Upper lobe of right lung (tissue), 1 donor: ENCODE measurements at places on chromosomes 2 and 18. TPM values are rescaled to one million over a fixed set of nuclear protein-coding genes. Genes with fewer than 3 reads are reported as not detected.

DNA sequence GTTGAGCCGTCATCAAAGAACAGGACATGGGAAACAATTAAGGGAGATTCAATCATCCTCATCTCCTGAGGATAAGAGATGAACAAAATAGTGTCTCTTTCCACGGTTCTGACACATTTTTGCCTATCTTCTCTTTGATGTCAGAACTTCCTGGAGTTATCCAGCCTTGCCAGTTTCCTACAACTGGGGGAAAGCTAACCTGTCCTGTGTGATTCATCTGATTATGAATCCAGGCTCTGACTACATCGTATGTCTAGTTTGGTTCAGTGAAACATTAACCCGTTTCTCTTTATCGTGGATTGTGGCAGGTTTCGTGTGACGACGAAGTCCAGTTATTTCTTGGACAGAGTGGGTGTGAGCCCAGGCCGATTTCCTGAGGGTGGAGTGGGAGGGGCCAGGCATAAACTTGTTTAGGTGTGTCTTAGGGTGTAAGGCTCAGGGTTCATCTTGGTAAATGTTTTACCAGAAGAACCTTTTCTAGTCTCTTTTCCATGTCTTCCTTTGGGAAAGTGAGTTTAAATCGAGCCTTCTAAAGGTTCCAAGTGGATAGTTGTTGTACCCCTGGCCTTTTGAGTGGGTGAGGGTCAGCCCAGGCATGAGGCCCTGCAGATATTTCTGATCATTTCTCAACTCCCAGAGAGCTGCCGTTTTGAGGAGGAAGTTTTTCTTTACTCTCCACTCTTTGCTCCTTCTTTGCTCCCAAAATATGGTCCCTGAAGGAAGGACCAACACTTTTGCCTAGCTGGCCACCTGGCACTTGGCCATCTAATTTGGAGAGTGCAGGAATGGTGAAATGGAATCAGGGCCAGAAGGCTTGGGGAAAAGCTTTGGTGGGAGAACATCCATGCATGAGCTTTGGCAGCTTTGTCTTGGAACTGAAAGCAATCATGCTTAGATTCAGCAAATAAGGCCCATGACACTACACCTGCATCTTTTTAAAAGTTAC is 50.4 kb upstream of the FZD5 start:
- DNase-seq: no peak
- H3K27ac ChIP-seq: no peak overlapping the region
- H3K4me1 ChIP-seq: no peaks in the 10 kb centered on the region
- H3K4me3 ChIP-seq: no peak overlapping the region

DNA sequence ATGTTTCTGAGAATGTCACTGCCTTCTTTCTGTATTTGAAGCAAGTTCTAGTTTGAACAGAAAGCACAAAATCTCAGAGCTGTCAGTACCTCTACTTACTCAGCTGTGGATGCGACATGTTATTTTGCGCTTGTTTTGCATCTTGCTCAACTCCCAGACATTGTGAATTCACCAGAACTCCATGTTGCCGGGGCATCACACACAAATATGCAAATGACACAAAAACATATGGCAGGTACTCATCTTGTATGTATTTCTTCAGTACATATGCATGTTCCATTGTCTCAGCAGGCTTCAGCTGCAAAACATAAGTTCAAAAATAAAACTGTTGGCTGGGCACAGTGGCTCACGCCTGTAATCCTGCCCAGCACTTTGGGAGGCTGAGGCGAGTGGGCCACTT is 30.8 kb downstream of the ADCY3 start:
- H3K4me3 ChIP-seq: no peak overlapping the region
- H3K27ac ChIP-seq: no peak overlapping the region
- no peak for DNase-seq
- no peaks in the 10 kb centered on the region for H3K27me3 ChIP-seq

GRCh38 chr2:44112096-44112495 is 56.6 kb upstream of the PPM1B start:
- no peak overlapping the region for H3K27ac ChIP-seq
- H3K27me3 ChIP-seq: no peaks in the 10 kb centered on the region
- H3K4me3 ChIP-seq: no peak overlapping the region
- no peak for DNase-seq

DNA sequence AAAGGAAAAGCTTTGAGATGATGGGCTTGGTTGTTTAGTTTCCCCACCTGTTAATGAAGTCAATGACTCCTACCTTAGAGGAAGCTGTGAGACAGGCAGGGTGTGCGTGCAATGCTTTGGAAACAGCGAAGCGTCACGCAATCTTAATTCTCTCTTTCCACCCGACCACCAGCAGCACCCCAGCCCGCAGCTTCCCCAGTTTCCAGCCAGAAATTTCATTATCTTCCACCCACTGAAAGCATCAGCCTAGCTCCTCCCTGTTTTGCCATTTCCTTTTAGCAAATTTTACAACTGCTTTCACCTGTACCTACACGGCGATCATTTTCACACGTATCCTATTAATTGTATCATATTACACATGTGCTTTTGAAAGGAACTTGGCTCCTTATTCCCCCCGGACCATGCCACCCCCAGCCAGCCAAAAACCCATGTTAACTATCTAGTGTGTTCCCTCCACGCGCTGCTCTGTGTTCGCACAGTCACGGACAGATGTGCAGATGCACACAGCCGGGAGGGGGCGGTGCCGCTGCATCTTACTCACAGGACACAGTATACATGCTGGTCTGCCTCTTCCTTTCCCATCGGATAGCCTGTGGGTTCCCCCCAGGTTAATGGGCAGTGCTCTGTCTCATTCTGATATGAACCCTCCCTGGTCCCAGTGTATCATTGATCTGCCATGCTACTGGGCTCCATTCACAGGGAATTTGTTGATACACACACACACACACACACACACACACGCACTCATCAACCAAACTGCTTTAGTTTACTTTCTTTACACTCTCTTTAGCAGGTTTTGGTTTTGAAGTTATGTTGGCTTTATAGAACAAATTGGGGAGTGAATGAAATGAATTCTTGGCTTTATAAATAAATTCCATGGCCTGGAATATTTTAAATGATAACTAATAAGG is 22.4 kb downstream of the CYP27C1 start:
- H3K4me1 ChIP-seq: no peaks in the 10 kb centered on the region
- H3K4me3 ChIP-seq: no peak overlapping the region
- DNase-seq: peak; percentile 82
- no peaks in the 10 kb centered on the region for H3K27me3 ChIP-seq

DNA sequence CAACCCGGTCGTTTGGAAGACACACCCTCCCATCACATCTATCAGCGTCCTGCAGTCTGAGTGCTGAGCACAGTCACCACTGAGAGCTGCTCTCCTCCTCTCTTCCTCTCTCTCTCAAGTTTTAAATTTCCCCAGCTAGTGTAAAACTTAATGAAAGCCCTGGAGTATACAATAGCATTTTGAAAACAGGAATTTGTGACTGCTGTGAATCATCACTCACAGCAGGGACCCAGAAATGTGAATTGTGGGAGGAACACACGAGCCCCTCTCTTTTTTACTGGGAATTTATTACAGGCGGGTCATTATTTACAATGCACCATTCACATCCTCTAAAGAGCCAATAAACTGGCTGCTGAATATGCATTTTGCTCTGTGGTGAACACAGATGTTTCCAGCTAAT is 185.0 kb upstream of the SMIM21 start:
- H3K4me1 ChIP-seq: no peaks in the 10 kb centered on the region
- no peak overlapping the region for H3K27ac ChIP-seq
- H3K4me3 ChIP-seq: no peak overlapping the region
- no peaks in the 10 kb centered on the region for H3K27me3 ChIP-seq
- no peak for DNase-seq

ANKRD53 gene
- 0.38 TPM for total RNA-seq

- DNase-seq: no peak
- H3K4me3 ChIP-seq: no peak overlapping the region
- no peaks in the 10 kb centered on the region for H3K36me3 ChIP-seq
- H3K27ac ChIP-seq: no peak overlapping the region
- peaks cover 62% of the 10 kb centered on the region for H3K4me1 ChIP-seq
These were observed 17.2 kb downstream of the PPP3R1 start for GRCh38 chr2:68235090-68235489.

DNA sequence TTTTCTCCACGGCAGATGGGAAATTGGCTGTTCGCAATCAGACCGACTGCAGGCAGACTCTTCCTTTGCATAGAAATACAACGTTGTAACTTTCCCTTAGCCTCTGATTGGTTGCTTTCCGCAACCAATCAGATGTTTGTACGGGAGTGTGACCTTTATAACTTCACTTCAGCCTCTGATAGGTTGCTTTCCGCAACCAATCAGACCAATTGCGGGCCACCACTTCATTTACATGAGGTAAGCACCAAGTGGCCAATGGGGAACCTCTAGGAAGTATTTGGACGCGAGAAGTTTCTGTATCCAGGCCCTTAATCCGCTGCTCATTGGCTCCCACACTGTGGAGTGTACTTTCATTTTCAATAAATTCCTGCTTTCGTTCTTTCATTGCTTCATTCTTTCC is 19.1 kb downstream of the SLC25A12 start:
- H3K27me3 ChIP-seq: no peaks in the 10 kb centered on the region
- H3K4me3 ChIP-seq: no peak overlapping the region
- no peaks in the 10 kb centered on the region for H3K36me3 ChIP-seq
- DNase-seq: no peak

SH3RF3 gene
- 7.4 TPM for total RNA-seq

UGT1A10 gene
- not detected for total RNA-seq

NAT8 gene
- total RNA-seq: not detected

STARD6 gene
- total RNA-seq: not detected

INO80C gene
- total RNA-seq: 34.6 TPM

BUB1 gene
- total RNA-seq: 2.4 TPM

GRCh38 chr2:148959745-148960144 is 78.8 kb upstream of the LYPD6B start:
- H3K27ac ChIP-seq: no peak overlapping the region
- H3K4me3 ChIP-seq: no peak overlapping the region
- H3K27me3 ChIP-seq: no peaks in the 10 kb centered on the region
- no peaks in the 10 kb centered on the region for H3K4me1 ChIP-seq
- no peaks in the 10 kb centered on the region for H3K36me3 ChIP-seq
- DNase-seq: no peak

IL1RL1 gene
- total RNA-seq: 46.5 TPM

DNA sequence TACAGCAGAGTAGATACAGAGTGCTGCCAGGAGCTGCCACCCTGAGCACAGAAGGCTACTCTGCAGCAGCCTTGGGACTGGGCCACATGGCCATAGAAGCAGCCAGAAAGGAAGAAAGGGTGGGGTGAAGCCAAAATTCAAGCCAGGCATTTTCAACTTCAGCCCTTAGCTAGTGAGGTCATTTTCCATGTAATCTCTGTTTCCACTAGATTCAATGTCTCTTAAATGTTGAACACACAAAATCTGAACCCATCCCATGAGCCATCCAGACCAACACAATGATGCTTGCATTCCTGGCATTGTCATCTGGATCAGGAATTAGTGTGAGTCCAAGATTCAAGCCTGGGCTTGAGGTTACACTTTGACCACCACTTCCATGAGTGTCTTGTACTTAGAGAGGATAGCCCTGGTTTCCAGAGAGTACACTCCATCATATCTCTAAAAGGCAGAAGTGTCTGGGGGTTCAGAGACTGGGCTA is 243.6 kb downstream of the OSR1 start:
- no peaks in the 10 kb centered on the region for H3K36me3 ChIP-seq
- no peak overlapping the region for H3K27ac ChIP-seq
- DNase-seq: no peak

- no peak for DNase-seq
- H3K4me1 ChIP-seq: peaks cover 3% of the 10 kb centered on the region
- no peak overlapping the region for H3K27ac ChIP-seq
- no peaks in the 10 kb centered on the region for H3K36me3 ChIP-seq
These were observed 27.8 kb upstream of the TNS1 start for GRCh38 chr2:218030409-218031195.

PAX8 gene
- 1.6 TPM for total RNA-seq

DNA sequence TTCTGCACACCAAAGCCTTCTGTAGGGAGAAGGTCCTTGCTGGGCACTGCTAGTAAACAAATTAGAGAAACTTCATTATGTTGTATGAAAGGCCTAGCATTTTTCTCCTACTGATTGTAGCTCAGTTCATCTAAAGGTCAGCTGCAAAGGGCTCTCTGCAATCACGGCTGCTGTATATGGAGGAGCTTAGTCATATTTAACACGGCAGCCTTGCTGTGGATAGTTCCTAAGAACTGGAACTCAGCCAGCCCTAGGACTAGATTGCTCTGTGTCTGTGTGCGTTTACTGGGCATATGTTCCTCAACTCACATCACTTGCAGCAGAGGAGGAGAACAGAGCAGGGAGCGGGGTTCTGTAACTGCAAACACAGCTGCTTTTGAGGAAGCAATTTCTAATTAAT is 1103.9 kb upstream of the KLHL29 start:
- no peaks in the 10 kb centered on the region for H3K4me1 ChIP-seq
- H3K27me3 ChIP-seq: no peaks in the 10 kb centered on the region
- no peak for DNase-seq
- no peak overlapping the region for H3K27ac ChIP-seq
- no peak overlapping the region for H3K4me3 ChIP-seq

- no peaks in the 10 kb centered on the region for H3K36me3 ChIP-seq
- DNase-seq: no peak
- no peak within 1 kb of the TSS for H3K4me3 ChIP-seq
- H3K27ac ChIP-seq: no peak within 1 kb of the TSS
- no peaks in the 10 kb centered on the region for H3K27me3 ChIP-seq
- peaks cover 22% of the 10 kb centered on the region for H3K4me1 ChIP-seq
These were observed at the start of gene MGAT5 for GRCh38 chr2:134253804-134254203. TSS of gene MGAT5 (plus strand) at chr2:134254072. CDS start at chr2:134254404, 332 bp downstream.

GRCh38 chr2:177015356-177015923 is 197.2 kb upstream of the HNRNPA3 start:
- H3K27me3 ChIP-seq: no peaks in the 10 kb centered on the region
- no peaks in the 10 kb centered on the region for H3K36me3 ChIP-seq
- no peak overlapping the region for H3K4me3 ChIP-seq
- H3K4me1 ChIP-seq: no peaks in the 10 kb centered on the region

DNA sequence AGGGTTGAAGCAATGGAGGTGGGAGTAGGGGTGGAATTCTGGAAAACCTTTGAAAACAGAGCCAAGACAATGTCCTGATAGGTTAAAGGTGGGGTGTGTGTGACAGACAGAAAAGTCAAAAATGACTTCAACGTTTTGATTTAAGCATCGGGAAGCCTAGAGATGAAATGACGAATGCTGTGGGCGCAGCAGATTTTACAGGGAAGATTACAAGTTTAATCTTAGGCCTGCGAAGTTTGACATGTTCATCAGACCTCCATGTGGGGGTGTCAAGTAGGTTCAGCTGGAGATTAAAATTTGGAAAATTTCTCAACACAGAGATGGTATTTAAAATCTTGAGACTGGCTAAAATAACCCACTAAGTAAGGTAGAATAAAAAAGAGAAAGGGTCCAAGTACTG is 453.3 kb downstream of the TXNL1 start:
- no peaks in the 10 kb centered on the region for H3K4me1 ChIP-seq
- no peaks in the 10 kb centered on the region for H3K36me3 ChIP-seq
- H3K27me3 ChIP-seq: no peaks in the 10 kb centered on the region
- DNase-seq: no peak
- H3K4me3 ChIP-seq: no peak overlapping the region

SFT2D3 gene
- total RNA-seq: 7.7 TPM

SUPT7L gene
- 30.5 TPM for total RNA-seq

RSAD2 gene
- total RNA-seq: 25.7 TPM
